NCI-H524 treated with DMSO at 0.1 percent for 48 hours (cell line): ENCODE measurements at places on chromosomes 11 and 22.

DNA sequence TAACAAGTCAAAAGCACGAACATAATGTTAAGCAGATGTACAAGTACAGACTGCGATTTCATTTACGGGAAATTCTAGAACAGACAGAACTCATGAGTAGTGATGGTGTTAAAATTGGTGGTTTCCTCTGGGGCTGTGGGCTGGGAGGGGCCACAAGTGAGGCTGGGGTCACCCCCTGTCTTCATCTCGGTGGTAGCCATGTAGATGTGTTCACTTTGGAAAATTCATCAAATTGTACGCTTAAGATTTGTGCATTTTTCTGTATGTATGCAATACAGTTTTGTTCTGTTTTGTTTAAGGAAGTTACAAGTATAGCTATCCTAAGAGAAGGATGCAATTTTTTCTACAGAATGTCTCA, 504 bp upstream of the ASCC2 start:
- no peak for DNase-seq

DNA sequence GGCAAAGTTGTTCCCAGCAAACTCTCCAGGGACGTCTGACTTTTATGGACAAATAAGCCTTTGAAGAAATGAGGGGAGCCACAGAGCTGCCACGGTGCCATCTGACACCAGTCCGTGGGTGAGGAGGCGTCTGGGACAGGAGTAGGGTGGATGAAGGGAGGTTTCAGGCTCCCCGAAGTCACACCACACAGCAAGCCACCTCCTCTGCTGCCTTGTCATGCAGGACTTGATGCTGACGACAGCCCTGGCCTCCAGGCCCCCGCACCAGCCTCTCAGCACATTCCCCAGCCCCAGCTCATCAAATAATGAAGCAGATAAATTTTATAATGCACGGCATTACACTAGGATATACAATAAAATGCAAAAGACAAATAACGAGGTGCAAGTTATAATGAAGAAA, 156.5 kb downstream of the CEP164 start:
- DNase-seq = no peak

DNA sequence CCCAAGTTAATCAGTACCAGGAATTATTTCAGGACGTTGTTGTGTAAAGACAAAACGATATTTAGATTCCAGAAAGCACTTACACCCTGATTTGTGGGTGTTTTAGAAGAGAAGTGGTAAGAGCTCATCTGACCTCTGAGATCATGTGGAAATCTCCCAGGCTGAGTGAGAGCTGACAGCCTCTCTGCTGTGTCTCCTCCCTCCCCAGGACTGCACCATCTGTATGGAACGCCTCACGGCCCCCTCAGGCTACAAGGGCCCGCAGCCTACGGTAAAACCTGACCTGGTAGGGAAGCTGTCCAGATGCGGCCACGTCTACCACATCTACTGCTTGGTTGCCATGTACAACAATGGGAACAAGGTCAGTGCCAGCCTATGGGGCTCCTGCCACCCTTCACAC, 20.0 kb downstream of the DTX4 start:
- no peak for DNase-seq

DNA sequence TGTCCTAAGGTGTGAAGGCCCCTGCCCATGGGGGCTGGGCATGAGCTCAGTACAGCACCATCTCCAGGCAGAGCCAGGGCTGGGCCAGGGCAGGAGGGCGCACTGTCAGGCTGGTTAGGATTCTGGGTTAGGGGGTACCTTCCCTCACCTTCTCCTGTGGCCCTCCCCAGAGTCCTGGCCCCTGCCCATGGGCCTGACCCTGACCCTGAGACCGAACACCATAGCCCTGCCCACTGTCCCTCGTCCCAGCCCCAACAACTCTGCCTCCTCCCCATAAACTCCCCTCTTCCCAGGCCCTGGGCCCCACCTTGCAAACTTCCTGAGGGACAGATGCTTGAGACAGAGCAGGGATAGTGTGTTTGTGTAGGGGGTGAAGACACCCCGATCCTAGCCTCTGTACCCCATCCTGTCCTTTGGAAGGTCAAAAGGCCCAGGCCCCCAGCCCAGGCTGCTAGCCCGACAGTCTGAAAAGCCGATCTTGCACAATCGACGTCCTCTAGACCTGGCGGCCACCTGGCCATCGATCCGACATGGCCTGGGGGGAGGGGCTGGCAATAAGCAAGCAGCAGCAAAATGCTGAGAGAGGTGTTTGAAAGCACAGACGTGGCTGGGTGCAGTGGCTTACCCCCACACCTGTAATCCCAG, 2.7 kb upstream of the TMPRSS6 start:
- DNase-seq = no peak

DNA sequence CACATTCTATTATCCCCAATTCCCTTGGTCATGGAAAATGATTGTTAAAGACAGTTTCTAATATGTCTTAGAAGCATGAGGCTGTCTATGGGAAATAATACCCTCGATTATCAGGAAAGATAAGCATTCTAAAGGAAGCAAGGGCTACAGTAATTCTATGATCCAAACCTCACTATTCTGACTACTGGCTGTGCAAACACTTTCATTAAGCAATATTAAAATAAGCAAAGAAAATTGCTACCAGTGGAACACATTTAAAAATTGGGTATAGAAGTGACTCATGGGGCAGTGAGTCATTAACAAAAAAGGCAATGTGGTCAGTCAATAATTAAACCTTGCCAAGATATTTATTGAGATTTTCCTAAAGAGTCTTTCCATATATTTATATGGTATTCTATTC, 1415.2 kb upstream of the TENM4 start:
- no peak for DNase-seq

DNA sequence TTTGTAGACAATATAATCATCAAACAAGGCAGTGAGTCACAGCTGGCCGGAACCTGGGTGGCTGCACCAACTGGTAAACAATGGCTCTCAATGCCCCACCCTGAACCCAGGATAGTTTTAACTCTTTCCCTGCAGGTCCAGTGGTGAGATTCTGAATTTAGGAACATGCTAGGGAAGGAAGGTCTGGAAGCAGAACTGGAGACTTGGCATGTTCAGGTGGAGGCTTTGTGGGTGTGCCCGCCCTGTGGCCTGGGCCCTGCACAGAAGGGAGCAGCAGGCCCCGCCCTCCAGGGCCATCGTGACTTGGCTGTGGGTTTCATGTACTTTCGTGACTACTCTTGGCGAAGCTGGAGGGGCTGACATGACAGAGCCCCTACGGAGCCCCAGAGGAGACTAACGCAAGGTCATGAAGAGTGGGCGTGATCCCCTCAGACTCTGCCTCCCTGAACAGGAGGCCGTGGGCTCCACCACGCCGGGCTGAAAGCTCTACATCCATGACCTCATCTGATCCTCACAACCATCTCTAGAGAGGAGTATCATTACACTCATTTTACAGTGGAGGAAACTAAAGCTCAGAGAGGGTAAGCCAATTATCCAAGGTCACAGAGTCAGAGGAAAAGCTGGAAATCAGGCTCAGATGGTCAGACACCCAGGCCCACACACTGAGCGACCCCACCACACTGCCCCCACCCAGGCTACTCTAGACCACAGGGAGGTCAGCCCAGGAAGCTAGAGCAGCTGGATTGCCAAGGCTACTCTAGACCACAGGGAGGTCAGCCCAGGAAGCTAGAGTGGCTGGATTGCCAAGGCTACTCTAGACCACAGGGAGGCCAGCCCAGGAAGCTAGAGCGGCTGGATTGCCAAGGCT, 27.3 kb downstream of the MAFF start:
- DNase-seq = no peak

DNA sequence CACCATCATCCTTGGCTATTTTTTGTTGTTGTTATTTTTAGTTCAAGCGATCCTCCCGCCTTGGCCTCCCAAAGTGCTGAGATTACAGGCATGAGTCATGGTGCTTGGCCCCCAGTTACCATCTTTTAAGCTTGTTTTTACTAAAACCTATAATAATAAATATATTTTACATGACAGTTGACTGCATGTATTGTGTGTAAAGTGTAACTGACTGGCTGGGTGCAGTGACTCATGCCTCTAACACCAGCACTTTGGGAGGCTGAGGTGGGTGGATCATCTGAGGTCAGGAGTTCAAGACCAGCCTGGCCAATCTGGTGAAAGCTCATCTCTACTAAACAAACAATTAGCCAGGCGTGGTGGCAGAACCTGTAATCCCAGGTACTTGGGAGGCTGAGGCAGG, 386.2 kb downstream of the TENM4 start:
- DNase-seq = no peak

GRCh38 chr11:1219446-1219833, 3.4 kb upstream of the MUC5B start:
- no peak for DNase-seq

- no peak for DNase-seq
Measured at GRCh38 chr11:11740073-11740702, 101.6 kb upstream of the USP47 start.

DNA sequence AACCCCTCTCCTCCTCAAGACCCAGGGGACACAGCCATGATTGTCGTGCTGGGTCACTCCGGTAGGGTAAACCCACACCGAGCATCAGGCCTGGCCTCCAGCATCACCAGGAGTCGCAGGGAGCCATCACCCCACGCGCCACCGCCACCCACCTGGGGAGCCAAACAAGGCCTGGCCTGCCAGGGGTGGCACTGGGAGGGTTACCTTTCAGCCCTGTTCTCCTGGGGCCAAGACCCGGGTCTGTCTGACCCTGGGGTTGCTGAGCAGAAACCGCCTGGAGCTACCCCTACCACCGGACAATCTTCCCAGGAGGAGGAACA, 39.3 kb upstream of the NNMT start:
- no peak for DNase-seq

GRCh38 chr11:34056672-34057071, 5.1 kb downstream of the CAPRIN1 start:
- no peak for DNase-seq

DNA sequence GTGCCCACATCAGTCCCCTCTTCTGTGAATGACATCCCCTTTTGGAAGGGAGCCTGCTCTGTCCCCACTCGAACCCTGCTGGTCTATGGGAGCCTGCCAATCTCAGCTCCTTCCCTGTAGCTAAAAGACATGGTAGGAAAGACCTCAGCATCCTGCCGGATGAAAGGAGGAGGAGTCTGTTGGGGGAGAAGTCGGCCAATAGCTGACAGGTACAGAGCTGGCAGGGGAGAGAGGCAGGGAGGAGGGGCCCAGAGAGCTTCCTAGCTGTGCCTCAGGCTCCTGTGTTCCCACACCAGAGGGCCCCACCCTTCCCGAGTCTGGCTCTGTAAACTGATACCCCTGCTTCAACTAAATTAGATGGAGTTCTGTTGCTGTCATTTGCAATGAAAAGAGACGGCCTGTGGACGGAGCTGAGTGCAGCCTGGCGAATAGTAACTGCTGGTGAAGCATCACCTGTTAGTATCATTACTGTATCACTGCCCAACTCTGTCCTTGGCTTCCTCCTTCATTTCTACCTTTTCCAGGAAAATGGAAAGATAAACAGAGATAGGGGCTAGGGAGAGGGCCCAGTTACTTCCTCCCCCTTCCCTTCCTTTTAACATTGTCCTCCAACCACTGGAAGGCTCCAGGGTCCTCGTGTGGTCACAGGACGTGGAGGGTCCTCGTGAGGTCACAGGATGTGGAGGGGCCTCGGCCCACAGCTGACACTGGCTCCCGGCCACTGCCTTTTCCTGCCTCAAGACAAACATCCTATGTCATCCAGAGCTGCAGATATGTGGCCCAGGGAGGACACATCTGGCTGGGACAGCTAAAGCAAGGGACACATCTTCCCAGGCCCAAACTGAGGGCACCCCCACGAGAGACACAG, 15.1 kb downstream of the FXYD6 start:
- peak; percentile 47 for DNase-seq

DNA sequence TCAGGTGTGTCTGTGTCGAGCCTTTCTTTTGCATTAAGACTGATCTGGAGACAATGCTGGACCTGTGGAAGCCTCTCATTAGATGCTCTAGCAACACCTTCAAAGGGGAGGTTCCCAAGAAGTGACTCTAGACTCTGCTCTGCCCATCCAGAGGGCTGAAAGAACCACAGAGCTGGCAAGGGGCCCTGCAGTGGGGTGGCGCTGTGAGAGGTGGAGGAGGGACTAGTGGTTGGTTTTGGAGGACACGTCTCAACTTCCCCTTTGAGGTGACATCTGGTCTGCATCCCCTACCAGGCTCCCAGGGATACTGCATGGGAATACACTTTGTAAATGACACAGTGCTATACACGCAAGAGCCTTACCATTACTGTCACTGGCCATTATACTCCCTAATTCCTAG, 34.2 kb upstream of the SYT13 start:
- DNase-seq = no peak

GRCh38 chr22:47624252-47625012, 862.0 kb downstream of the TBC1D22A start:
- DNase-seq = no peak

- no peak for DNase-seq
Measured at GRCh38 chr11:84137505-84137904, 851.3 kb upstream of the CCDC90B start.

GRCh38 chr22:42977569-42977968, 37.4 kb downstream of the PACSIN2 start:
- no peak for DNase-seq

GRCh38 chr22:19476023-19476422, 3.0 kb downstream of the UFD1 start:
- DNase-seq = no peak

DNA sequence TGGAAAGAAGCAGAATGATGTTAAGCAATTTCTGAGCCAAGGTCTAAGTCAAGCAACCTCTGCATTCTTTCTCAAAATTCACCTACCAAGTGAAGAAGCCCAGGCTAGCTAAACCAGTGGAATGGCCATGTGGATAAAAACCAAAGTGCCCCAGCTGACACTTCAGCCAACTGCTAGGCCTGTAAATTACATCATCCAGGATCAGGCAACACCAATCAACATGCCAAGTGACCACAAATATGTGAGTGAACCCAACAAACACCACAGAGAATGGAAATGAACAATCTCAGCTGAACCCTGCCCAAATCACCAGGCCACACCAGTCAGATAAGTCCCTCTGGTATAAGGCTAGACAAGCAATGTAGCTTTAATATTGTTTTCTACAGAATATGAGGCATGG, 25.1 kb upstream of the FJX1 start:
- no peak for DNase-seq

GRCh38 chr11:3808861-3809623, 682 bp downstream of the PGAP2 start:
- DNase-seq = peak; percentile 6
